Mammary epithelial cell (primary cell): ENCODE measurements at places on chromosomes 4 and X. TPM values are rescaled to one million over a fixed set of nuclear protein-coding genes. Genes with fewer than 3 reads are reported as not detected.
A peak's percentile ranks its signal among the peaks of the same experiment; 100 is the strongest.

GRCh38 chr4:76449362-76449767 is 14.3 kb downstream of the SHROOM3 start:
- no peak for DNase-seq

SMAD1 gene
- total RNA-seq: 27.6 and 30.0 TPM in 2 replicates

GRCh38 chr4:153850533-153851280 is 61.8 kb upstream of the SFRP2 start:
- DNase-seq: no peak

- DNase-seq: peak; percentile 74
Observed at GRCh38 chr4:38180456-38180855, 220.3 kb downstream of the PTTG2 start.

GRCh38 chr4:120841580-120841979 is 80.9 kb downstream of the PRDM5 start:
- DNase-seq: no peak

- no peak for DNase-seq
Observed at GRCh38 chr4:81225252-81225651, 10.2 kb upstream of the PRKG2 start.

HSD17B11 gene
- 1.2 and 4.2 TPM in 2 replicates for total RNA-seq

- no peak for DNase-seq
Observed at GRCh38 chrX:68749426-68749825, 79.4 kb upstream of the EFNB1 start.

- DNase-seq: no peak
Observed at GRCh38 chr4:81870275-81870674, 398.6 kb upstream of the RASGEF1B start.

- DNase-seq: no peak
Observed at GRCh38 chr4:182314537-182314936, 71.3 kb downstream of the TENM3 start.

- no peak for DNase-seq
Observed at GRCh38 chr4:6446538-6447451, 25.6 kb downstream of the PPP2R2C start.

GRCh38 chrX:110082161-110082560 is 79.2 kb downstream of the TMEM164 start:
- peak; percentile 86 for DNase-seq

TMEM131L gene
- total RNA-seq: 33.8 TPM

DNA sequence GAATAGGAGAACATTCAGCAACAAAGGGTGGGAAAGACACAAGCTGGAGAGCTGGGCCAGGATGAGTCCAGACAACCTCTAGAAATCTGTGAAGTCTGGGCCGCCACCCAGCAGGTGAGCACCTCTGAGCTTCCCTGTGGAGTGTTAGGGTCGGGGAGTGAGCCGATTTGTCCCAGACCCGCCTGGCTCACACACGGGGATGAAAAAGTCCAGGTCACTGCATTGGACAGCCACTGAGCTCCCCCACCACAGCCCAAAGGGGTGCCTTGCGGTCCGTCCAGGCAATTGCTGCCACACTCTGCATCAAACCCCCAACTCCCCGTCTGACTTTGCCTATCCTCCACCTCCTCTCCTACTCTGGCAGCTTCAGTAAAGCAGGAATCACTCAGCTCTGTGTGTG is 38.7 kb downstream of the NHSL2 start:
- no peak for DNase-seq

ADGRG2 gene
- 0.17 TPM for total RNA-seq
